Left lung (tissue), 14 donors: ENCODE measurements at places on chromosomes 6 and 20. TPM values are rescaled to one million over a fixed set of nuclear protein-coding genes. Genes with fewer than 3 reads are reported as not detected.

DNA sequence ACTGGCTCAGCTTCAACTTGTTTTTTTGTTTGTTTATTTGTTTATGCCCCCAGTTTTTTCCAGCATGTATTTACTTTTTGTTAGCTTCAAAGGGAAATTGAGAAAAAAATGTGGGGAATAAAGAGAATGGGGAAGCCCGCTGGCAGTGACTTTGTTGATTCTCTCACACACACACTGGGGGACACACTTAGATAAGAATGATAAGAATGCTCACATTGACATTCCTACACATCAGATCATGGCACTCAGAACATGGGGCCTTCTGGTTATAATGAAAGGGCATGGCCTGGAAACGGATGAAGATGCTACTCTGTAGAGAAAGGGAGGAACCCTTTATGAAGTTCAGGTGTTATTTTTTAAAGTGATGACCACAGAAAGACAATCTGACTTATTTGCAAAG, 15.6 kb upstream of the DAAM2 start:
- no peak for DNase-seq

DNA sequence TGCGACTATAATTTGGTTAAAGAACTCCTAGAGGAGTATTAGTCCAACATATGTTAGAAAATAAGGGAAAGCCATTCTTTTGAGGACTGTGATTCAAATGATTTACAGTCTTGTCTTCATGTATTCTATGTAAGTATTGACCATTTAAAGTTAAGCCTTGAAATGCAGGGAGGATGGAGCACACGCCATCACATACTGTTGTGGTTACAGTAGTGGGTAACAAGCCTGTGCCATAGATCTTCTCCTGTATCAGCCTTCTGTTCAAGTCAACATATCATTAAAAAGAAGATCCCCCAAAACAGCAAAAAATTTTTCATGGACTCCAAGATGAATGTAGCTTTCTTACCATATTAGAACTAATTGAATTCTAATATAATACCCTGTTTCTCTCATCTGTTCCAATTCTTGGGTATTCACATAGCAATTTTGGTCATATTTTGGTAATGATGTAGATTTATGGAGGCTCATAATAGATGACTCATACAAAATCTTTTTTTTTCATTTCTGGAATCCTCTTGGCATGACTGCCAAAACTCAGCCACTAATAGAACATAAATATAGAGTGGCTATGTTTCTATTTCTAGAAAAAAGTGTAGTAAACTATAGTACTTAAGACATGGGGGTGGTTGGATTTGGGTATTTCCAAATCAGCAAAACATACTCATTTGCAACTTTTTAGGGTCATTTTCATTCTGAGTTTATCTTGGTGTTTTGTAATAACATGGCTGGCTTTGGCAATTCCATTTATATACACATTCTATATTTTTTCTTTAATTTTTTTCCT, 413.5 kb downstream of the BCKDHB start:
- no peak for DNase-seq

GRCh38 chr6:17839513-17840223, 132.9 kb upstream of the NUP153 start:
- DNase-seq, result no peak

GRCh38 chr20:34083137-34083536, 28.9 kb downstream of the EIF2S2 start:
- DNase-seq, result peak; percentile 36

DNA sequence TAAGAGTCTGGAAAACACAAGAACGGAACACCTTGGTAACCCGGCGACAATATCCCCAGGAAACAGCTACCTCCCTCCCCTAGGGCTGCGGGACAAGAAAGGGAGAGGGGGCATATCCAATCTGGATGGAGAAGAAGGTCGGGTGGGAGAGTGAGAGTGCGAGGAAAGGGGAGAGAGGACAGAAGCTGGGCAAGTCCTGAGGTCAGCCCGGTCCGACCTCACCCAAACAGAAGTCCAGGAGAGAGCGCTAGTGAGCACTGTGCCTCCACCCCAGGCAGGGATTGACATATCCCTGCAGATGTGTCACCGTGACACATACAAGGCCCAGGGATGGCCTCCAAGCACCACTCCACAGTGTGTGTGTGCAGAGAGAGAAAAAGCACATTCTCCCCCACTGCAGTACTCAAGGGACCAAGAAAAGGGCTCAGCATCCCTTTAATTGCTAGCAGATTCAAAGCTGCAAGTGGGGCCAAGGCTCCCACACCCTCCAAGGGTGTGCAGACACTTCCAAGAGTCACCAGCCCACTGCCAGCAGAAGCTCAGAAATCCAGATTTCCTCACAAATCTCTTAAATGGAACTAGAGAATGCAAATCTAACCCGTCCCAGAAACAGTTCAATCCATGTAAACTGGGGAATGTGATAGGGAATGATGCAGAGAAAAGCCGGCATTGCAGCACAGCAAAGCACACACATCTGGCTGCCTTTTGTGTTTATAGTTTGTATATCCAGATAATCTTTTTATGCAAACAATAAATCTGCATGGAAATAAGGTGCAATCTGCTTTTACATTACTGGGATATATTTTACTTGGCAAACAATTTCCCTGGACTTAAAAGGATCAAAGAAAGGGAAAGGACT, 3.1 kb downstream of the PXDC1 start:
- DNase-seq, result no peak

DNA sequence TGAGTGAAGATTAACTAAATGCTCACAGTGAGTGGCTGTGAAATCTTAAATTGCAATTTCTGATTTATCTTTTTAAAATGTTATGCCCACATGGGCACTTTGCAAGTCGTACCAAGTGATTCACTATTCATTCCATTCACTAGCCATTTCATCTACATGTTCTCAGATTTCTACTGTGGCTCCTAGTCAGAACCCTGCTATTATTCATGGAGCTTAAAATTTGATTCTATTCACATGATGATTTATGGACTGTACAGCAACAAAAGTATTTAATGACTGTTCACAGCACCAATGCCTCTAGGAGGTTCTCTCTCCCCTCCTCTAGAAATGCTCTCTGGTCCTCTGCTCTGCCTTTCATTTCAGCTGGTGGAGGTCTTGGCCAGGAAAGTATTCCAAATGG, 133.5 kb upstream of the MAP3K7 start:
- no peak for DNase-seq

GRCh38 chr6:22069306-22069800, 227.5 kb downstream of the PRL start:
- no peak for DNase-seq

- DNase-seq, result no peak
Measured at GRCh38 chr6:36216559-36216958, 20.0 kb downstream of the BRPF3 start.

- DNase-seq, result peak; percentile 92
Measured at GRCh38 chr6:29627755-29628418, 5.1 kb downstream of the GABBR1 start.

DNA sequence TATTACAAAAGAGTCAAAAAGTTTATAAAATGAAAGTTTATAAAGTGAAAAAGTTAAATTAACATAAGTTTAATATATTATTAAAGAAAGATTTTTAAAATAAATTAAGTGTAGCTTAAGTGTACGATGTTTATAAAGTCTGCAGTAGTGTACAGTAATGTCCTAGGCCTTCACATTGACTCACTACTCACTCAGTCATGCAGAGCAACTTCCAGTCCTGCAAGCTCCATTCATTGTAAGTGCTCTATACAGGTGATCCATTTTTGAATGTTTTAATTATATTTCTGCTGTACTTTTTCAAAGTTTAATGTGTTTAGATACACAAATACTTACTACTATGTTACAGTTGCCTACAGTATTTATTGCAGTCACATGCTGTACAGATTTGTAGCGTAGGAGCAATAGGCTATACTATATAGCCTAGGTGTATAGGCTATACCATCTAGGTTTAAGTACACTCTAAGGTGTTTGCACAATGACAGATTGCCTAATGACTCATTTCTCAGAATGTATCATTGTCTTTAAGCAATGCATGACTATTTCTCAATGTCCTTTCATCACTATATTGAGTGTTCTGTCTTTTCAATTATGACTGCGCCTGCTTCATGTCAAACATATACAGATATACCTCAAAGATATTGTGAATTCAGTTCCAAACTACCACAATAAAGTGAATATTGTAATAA, 1110.3 kb upstream of the MAP3K7 start:
- DNase-seq, result no peak

GRCh38 chr6:62974452-62974851, 236.8 kb upstream of the FKBP1C start:
- DNase-seq, result no peak

DNA sequence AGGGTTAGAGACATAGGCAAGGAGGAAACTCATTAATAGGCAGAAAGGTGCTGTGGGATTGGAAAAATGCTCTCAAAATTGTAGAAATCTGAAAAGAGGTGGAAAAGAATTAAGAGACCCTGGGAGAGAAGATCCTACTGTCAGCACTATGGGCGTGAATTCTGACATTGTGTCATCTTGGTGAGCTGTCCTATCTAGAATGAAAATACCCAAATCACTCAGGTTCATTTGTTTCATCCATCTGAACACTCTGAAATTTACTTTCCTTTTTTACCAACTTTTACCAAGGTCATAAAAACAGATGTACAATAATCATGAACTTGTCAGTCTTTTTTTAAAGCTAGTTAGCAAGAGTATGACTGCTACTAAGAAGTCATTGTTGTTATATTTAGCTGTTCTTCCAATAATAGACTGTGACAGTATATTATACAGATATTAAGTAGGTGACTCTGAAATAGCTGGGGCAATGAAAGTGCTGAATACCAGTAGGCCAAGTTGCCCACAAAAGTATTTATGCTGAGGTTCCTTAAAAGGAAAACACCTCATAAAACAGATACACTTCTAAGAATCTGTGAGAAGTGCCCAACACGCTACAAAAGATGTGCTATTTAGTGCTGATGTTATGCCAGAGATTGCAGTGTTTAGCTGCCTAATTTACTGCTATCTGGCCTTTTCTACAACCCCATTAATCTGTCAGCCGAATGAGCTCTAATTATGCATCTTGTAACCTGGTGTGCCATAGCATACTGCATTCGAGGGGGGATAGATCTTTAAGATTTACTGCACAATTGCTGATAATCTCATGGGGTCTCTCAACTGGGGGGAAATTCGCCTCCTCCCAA, 217.5 kb upstream of the SUPT3H start:
- no peak for DNase-seq

GRCh38 chr6:50699051-50699775, 14.1 kb upstream of the TFAP2D start:
- DNase-seq, result no peak

DNA sequence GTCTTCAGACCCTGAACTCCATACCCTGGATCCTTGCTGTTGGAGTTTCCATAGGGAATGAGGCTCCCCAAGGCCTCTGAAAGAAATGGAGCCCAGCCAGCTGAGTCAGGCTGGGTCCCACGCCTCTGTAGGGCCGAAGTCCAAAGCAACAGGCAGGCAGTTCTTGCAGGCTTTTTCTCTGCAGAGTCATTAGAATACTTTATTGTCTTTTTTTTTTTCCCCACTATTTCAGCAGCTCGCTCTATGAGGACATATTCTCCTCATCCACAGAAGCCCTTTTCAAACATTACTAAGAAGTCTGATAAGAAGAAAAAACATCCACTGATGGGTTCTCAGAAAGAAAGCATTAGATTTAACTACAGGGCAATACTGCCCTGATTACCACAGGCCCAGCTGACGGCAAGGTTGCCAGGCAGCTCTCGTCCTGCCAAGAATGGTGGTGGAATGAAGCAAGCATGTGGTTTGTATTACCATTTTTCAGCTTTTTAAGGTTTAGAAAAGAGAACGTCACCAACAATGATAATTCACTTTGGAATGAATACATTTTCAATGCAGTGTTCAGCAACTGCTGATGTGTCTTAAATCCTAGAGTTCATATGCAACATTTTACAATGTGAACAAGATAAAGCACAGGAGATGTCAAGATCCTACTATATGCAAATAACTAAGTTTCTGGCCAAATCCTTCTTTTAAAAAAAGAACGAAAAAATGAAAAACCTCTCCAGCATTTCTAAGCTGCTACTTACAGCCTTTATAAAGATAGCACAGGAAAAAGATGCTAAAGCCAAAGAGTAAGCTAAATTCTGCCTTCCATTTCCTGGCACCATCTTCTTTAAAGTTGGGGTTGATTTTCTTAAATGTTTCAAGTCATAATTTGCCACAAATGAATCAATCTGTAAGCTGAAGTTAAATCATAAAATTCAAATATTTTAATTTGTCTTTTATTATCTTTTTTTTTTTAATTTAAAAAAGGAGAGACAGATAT, 223.6 kb upstream of the CITED2 start:
- peak; percentile 65 for DNase-seq

GRCh38 chr20:35334311-35335101, 42.3 kb upstream of the FAM83C start:
- DNase-seq, result peak; percentile 52

DNA sequence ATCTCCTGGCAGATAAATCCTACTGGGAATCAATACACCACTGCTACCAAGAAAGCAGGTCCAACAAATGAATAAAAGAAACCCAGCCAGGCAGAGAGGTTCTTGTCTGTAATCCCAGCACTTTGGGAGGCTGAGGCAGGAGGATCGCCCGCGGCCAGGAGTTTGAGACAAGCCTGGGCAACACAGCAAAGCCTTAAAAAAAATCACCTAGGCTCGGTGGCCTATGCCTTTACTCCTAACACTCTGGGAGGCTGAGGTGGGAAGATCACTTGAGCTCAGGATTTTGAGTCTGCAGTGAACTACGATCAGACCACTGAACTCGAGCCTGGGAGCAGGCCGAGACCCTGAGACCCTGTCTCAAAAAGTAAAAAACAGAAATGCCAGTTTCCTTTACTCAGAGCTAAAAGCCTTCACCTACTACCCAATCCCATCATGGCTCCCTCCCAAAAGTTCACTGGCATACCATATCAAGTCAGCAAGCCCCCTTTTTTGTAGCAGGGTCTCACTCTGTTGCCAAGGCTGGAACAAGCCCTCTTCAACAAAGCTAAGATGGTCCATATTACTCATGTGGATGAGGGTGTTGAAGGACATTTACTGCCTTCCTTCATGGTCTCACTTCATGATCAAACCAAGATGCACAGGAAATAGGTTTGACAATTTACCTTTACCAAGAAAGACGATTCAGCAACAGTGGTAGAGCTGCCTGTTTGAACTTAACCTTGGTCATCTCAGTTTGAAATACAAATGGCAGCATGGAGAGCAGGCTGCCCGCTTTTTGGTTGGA, 5.3 kb downstream of the SNX5 start:
- DNase-seq, result no peak

Gene PRIM2
- polyA plus RNA-seq, result 13.4 TPM

GRCh38 chr6:159640722-159641482, 52.1 kb downstream of the SOD2 start:
- no peak for DNase-seq

DNA sequence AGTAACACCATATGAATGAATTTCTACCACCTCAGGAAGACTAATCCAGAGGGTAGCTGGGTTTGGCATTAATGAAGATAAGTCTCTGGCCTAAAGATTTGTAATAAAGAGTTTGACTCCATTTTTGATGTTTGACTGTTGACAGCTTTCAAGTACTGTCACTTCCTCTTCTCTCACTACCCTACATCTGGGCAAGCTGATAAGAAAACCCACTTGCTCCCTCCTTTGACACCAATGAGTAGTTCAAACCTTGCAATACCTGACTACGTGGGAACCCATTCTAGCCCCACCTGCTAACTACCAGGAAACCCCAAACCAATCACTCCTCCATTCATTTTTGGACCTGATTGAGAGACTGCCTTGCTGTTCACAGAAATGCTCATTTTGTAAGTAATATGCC, 621.5 kb downstream of the TENT5A start:
- DNase-seq, result no peak

Gene AIF1
- 21.3 TPM for polyA plus RNA-seq

Gene HFE
- 12.9 TPM for polyA plus RNA-seq
